Hypothalamus (tissue), 51 donors: ENCODE measurements at places on chromosomes 3 and 15.

DNA sequence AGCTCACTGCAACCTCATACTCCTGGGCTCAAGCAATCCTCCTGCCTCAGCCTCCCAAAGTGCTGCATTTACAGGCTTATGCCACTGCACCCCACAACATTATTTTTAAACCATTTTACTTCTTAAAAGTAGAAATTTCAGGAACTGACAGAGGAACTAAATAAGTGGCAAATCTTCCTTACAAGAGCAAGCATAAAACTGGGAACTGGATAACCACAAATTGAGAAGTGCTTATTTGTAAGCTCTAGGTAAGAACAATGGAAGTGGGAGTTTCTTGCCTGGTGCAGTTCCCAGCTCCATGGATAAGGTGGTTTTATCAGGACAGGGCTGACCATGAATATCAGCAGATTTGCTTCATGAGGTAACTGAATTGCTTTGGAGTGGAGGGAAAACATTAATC is 655.2 kb downstream of the DIPK2A start:
- no peak for DNase-seq

DNA sequence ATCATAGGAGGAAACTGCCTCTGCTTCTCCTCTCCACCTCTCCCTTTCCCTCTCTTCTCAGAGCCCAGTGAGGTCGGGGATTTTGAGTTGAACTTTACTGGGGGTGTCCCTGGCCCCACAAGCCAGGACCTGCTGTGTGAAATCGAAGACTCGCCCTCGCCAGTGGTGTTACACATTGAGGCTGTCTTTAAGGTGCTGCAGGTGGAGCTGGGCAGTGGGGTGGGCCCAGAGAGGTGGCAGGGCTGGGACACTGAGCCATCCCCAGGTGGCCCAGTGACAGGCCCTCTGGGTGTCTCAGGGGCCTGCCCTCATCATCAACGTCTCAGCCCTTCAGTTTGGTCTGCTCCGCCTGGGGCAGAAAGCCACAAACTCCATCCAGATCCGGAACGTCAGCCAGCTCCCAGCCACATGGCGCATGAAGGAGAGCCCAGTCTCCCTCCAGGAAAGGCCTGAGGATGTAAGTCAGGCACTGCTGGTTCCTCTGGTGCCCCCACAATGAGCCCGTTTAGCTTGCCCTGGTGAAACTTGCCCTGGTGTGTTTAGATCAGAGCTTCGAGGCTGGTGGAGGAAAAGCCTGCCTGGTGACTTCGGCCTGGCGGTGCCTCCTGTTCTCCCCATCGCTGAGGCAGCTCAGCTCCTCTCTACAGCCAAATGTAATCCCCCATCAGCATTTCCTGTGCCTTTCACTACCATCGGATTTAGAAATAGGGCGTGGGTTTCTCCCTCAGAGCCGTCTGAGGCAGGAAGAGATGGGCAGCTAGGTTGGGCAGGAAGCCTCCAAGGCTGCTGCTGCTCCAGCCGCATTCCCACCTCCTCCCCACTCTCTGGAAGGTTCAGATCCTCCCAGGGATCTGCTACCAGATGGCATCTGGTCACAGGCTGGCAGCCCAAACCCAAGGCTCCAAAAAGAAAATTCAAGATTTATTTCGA is 39.2 kb downstream of the ACAA1 start:
- DNase-seq = no peak

DNA sequence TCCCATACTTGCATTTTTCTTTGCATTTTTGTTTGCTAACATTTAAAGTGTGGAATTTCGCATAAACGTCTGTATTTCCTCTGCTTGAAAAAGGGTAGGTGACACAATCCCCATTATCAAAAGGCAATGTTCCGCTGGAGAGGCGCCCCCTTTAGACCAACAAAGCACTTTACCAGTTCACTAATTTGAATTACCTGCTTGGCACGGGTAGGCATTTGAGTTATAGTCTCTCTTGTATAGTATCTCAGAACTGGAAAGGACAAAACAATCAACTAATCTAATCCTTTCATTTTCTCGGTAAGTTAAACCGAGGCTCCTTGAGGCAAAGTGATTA is 775 bp upstream of the CCDC39 start:
- DNase-seq = peak; percentile 1

- DNase-seq = peak; percentile 46
These were observed 644 bp upstream of the NGLY1 start for GRCh38 chr3:25783661-25784512.

- no peak for DNase-seq
These were observed 68.5 kb upstream of the ATP13A5 start for GRCh38 chr3:193446965-193447602.
